ENCODE measurements at places on chromosomes 4 and X.

GRCh38 chrX:120790118-120790517 is 85.5 kb downstream of the CT47B1 start:
- H3K27me3 ChIP-seq, result no peaks in the 10 kb centered on the region
- H3K4me1 ChIP-seq, result peaks cover 21% of the 10 kb centered on the region
- H3K36me3 ChIP-seq, result no peaks in the 10 kb centered on the region
- H3K4me3 ChIP-seq, result peak overlapping the region; percentile 25

GRCh38 chr4:159946983-159947615 is 844.2 kb downstream of the RAPGEF2 start:
- H3K27me3 ChIP-seq, result no peaks in the 10 kb centered on the region
- no peak overlapping the region for H3K4me3 ChIP-seq
- DNase-seq, result no peak
- no peaks in the 10 kb centered on the region for H3K4me1 ChIP-seq

DNA sequence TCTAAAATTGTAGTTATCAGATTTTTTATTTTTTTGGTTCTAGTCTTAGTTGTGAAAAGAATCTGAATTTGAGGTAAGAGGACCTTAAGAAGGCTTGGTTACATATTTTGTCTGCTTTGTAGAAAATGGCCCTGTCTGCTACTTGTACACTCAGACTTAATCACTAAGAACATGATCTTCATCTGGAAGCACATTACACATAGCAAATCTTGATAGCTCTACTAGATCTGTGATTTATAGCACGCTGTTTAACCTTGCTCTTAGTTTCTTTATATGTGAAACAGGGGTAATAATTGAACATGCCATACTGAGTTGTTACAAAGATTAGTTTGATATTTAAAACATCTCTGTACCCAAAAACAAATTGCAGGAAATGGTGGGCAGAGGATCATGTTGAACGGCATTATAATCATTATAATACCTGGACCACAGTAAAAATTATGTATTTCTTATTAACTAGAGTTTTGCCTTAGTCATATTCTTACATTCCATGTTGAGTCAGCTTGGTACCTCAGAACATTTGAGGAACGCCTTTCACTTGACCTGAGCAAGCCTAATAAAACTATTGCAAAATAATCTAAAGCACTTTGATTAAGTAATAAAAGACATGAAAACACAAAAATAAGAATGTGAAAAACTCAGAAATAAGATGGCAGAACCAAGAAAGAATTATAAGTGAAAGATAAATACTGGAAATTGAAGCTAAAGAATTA is 738.0 kb upstream of the AADAT start:
- H3K27ac ChIP-seq, result no peak overlapping the region
- H3K27me3 ChIP-seq, result no peaks in the 10 kb centered on the region
- no peaks in the 10 kb centered on the region for H3K4me1 ChIP-seq
- no peak overlapping the region for H3K4me3 ChIP-seq
- H3K36me3 ChIP-seq, result no peaks in the 10 kb centered on the region

DNA sequence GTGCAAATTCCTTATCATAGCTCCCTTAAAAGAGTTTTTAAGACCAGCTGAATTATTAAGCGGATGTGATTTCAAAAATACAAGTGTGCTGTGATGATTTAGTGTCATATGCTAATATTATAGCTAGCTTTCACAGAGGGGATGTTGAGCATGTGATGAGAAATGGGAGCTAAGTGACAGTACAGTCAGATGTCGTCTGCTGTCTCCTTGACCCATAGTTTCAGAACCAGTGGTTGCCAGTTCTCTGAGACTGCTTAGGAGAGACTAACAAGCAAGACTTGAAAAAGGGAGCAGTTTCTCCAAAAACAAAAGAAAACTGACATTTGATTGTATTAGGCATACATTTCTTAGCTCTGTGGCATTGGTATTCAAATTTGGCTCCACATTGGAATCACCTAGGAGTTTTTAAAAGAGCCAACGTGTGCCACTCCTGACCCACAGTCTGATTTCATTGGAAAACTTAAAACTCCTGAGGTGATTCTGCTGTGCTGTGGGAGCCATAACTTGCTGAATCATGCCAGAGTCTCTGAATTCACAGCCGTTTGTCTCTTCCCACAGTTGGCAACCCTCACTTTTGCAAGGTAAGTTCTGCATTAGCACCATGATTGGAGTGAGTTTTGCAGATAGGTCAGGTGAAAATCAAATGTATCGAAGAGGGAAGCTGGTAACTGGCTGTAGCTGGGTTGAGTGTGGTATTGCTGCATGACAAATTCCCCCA is 20.3 kb downstream of the FUNDC2 start:
- peaks cover 1% of the 10 kb centered on the region for H3K27me3 ChIP-seq
- no peak for DNase-seq
- peaks cover 5% of the 10 kb centered on the region for H3K4me1 ChIP-seq
- no peak overlapping the region for H3K4me3 ChIP-seq
- peaks cover 12% of the 10 kb centered on the region for H3K36me3 ChIP-seq

DNA sequence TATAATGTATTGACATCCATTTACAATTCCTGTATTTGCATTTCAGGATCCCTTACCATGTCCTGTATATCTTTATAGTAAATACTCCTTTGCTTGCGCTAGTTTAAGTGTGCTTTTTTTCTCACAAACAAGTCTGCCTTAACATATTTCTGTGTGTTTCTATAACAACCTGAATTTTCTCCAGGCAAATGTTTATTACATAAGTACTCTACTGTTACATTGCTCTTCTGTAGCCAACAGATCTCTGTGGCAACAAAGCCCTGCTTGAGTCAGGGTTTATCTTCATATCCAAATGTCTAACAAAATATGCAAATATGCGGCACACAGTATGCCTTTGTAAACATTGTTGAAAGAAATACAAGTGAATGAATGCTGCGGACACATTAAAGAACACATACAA is 625.5 kb downstream of the TLL1 start:
- no peaks in the 10 kb centered on the region for H3K27me3 ChIP-seq
- H3K36me3 ChIP-seq, result no peaks in the 10 kb centered on the region
- no peaks in the 10 kb centered on the region for H3K4me1 ChIP-seq
- H3K4me3 ChIP-seq, result no peak overlapping the region
- no peak for DNase-seq

GRCh38 chr4:60187428-60187827 is 1012.7 kb upstream of the ADGRL3 start:
- H3K27me3 ChIP-seq, result no peaks in the 10 kb centered on the region
- no peaks in the 10 kb centered on the region for H3K36me3 ChIP-seq
- no peak overlapping the region for H3K4me3 ChIP-seq
- DNase-seq, result no peak
- no peak overlapping the region for H3K27ac ChIP-seq

DNA sequence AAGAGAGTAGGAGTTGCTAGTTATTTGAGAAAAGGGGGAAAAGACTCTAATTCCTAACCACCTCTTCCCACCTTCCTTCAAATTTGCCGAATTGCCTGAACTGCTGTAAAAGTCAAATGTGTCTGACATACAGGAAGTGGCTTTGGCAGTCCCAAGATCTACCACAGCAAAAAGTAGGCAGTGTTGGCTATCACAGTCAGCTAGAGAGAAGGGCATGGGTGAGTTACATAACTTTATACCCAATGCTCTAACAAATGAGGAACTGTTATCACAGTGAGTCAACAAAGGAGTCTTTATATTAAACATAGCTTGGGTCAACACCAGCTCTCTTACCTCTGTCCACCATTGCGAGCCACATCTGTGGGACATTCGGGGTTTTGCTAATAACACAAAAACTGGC is 2.4 kb upstream of the MBNL3 start:
- peaks cover 28% of the 10 kb centered on the region for H3K4me1 ChIP-seq
- H3K27ac ChIP-seq, result no peak overlapping the region
- H3K36me3 ChIP-seq, result no peaks in the 10 kb centered on the region

DNA sequence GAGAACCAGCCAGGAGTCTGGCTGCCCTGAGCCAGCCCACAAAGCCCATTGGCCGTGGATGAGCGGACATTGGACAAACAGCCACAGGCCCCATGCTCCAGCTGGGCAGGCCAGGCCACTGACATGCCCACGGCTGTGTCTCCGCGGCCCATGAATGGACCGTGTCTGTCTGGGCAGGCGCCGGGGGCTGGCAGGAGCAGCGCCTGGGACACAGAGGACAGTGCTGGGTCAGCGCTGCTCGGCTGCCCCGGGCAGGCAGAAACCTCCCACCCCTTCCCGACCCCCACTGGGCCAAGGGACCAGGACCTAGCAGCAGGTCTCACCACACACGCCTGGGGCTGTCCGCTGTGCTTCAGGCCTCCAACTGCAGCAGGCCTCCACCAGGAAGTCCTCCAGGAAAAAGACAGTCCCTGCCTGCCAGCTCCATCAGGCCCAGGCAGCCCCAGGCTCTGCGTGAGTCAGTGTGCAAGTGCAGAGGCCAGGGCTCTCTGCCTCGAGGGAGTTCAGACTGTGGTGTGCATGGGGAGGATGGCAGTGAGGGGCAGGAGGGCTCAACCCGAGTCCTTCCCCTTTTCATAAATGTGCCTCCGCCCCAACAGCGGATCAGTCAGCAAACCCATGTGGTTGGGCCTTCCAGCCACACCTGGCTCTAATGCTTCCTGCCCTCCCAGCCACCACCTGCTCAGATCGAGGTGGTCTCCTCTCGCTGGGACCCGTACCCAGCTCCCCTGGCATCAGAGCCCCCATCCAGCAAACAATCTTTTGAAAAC is 17.2 kb upstream of the FGFR3 start:
- H3K4me1 ChIP-seq, result no peaks in the 10 kb centered on the region
- no peak overlapping the region for H3K27ac ChIP-seq
- no peaks in the 10 kb centered on the region for H3K36me3 ChIP-seq
- H3K27me3 ChIP-seq, result no peaks in the 10 kb centered on the region
- H3K4me3 ChIP-seq, result no peak overlapping the region
- no peak for DNase-seq

GRCh38 chr4:124708517-124709300 is 3.8 kb downstream of the ANKRD50 start:
- no peak for DNase-seq
- peaks cover 16% of the 10 kb centered on the region for H3K27me3 ChIP-seq
- peaks cover 8% of the 10 kb centered on the region for H3K4me1 ChIP-seq
- no peak overlapping the region for H3K4me3 ChIP-seq
- no peaks in the 10 kb centered on the region for H3K36me3 ChIP-seq

DNA sequence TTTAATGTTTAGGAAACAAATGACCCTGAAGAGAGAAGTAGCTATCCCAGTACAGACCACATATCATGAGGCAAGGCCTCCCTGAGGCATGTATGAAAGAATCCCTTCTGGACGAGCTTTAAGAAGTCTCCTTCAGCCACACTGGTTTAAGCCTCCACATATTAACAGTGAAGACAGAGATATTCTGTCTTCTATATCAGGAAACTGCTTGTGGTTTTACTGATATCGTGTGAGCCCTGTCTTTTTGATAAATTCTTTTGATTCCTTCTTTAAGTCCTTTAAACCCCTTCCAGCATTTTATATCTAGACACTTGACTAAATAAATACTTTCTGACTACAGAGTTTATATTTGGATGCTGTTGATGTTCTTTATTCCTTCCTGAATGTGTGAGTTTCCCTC is 45.9 kb upstream of the GPC4 start:
- H3K27me3 ChIP-seq, result no peaks in the 10 kb centered on the region
- no peaks in the 10 kb centered on the region for H3K36me3 ChIP-seq
- no peak for DNase-seq
- no peak overlapping the region for H3K4me3 ChIP-seq

DNA sequence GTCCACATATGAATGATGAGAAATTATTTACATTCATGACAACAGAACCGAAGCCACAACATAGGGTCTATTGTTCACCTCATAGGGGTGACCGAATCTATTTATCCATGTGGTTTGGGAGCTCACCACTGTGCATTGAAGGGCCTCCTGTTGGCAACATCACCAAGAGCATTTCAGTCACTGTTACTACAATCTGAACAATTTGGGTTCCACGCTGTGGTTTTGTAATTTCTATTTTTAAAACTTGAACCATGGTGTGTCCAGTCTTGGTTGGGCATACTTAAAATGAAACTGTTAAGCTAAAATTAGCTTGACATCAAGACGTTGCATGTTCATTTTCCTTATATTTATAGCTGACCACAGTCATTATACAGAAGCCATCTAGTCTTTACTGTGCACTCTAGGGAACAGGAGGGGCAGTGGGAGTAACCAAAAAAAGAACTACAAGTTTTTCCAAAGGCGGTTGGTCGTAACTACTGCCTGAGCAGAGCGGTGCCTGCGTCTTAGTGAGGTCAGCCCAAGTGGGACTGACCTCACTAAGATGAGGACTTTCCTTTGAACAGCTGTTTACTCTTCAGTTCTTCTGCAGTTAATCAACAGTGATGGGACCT is 192.1 kb downstream of the SPRY1 start:
- no peak overlapping the region for H3K27ac ChIP-seq
- DNase-seq, result no peak
- peaks cover 2% of the 10 kb centered on the region for H3K36me3 ChIP-seq
- H3K4me3 ChIP-seq, result no peak overlapping the region
- peaks cover 11% of the 10 kb centered on the region for H3K4me1 ChIP-seq
- no peaks in the 10 kb centered on the region for H3K27me3 ChIP-seq

DNA sequence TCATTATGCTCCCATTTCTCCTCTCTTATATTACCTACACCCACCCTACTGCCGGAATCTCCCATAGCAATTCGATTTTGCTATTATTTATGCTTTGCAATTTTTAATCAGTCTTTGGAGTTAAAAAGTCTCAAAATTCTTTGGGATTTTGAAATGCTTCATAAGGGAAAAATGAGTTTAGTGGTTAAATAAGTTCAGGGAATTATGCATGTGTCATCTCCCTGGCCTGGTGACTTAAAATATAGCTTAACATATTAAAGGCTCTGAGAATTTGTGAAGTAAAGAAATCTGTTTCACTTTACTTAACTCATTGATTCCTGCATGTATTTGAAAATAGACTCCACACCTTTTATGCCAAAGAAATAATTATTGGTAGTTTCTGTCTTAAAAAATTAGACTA is 185.1 kb upstream of the DIPK2B start:
- DNase-seq, result no peak
- peaks cover 2% of the 10 kb centered on the region for H3K27me3 ChIP-seq
- no peaks in the 10 kb centered on the region for H3K4me1 ChIP-seq

DNA sequence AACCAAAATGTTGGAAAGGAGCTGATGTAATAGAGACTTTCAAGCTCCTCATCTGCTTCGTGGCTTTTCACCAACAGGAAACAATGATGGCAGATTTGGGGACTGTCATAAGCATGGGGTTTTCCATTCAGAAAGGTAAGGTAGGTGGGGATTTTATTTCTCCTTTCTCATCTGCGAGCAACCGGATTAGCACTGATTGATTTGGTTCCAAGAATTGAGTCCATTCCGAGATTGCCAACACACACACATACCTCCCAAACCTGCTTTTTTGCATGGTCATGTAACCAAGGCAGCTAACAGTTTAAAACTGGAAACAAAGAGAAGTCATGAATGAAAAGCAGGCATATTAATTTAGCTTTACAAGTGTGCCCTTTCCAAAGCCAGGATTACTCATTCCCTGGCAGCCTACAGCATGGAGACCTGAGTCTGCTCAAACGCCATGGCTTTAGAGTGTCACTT is 63.0 kb upstream of the LNX1 start:
- H3K27me3 ChIP-seq, result no peaks in the 10 kb centered on the region
- no peaks in the 10 kb centered on the region for H3K4me1 ChIP-seq
- DNase-seq, result no peak
- no peak overlapping the region for H3K27ac ChIP-seq
- H3K36me3 ChIP-seq, result no peaks in the 10 kb centered on the region

DNA sequence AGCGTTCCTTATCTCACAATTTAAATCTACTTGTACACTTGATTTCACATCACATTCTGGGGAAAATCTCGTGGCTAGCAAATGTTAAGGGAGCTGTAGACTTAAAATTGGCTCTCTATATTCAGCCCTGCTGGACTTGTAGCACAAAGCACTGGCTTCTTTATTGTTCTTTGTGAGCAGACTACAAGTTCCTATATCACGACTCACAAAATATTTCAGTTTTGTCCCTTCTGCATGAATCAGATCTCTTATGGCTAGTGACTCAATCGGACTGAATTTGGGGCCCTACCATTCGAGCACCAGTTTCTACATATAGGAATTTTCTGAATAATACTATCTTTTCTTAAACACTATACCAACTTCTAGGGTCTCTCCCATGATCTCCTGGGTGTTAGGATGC is 390.1 kb downstream of the ADAM29 start:
- no peaks in the 10 kb centered on the region for H3K4me1 ChIP-seq
- H3K36me3 ChIP-seq, result no peaks in the 10 kb centered on the region
- DNase-seq, result no peak
- H3K27ac ChIP-seq, result no peak overlapping the region
- H3K4me3 ChIP-seq, result no peak overlapping the region

Data from activated T-helper 1 cell treated with anti-CD3 and anti-CD28 coated beads, Interleukin-12 subunit alpha, Interleukin-12 subunit beta, Interleukin-2, Interleukin-4 antibody, amounts not matched to agents 30 ng/mL and 10 ng/mL and 1 ng/mL, durations not matched to agents 14 hours and 24 hours and 36 hours (primary cell).